ENCODE measurements at places on chromosomes 2 and 18. TPM values are rescaled to one million over a fixed set of nuclear protein-coding genes. Genes with fewer than 3 reads are reported as not detected.

DNA sequence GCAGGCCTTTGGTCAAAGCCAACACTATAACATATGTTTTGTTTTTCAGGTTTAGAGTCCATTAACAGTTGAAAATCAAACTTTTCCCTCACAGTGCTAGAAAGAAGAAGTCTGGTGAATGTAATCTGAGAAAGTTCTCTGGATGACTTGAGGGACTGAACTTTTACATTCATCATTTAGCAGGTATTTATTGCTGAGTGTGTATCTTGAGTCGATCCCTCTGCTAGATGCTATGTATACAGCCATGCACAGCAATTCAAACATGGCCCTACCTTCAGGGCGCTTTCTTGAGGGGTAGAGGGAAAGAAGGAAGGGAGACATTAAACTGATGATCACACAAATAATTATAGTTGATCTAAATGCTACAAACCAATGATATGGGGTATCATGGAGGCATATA, 89.6 kb downstream of the CLHC1 start:
- no peaks in the 10 kb centered on the region for H3K4me1 ChIP-seq
- peaks cover 4% of the 10 kb centered on the region for H3K36me3 ChIP-seq
- no peak for DNase-seq
- H3K27me3 ChIP-seq: peaks cover 3% of the 10 kb centered on the region

DNA sequence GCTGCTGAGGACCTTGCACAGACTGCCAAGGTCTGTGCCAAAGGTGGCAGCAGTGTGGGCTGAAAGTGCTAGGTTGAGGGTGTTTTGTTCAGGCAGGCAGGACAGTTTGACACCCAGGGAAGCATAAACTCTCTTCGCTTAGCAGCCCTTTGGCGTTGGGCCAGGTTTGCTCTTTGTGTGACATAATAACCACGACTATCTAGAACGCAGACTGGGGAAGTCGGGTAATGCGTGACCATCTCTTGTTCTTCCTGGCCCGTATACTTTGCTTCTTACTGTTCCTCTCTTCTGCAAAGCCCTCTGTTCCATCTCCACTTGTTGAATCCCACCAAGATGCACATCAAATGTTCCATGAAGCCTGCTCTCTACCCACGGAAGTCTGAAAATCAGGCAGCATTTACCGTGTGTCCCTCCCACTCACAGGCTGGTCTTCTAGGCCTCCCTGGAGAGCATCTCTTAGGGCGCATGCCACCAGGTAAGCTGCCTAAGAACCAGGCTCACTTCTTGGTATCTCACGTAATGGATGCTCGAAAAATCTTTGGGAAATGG, 96.7 kb upstream of the LMAN1 start:
- H3K27ac ChIP-seq: no peak overlapping the region
- no peaks in the 10 kb centered on the region for H3K36me3 ChIP-seq
- H3K4me1 ChIP-seq: peaks cover 18% of the 10 kb centered on the region
- DNase-seq: no peak
- H3K27me3 ChIP-seq: peaks cover 4% of the 10 kb centered on the region
- no peak overlapping the region for H3K4me3 ChIP-seq

GRCh38 chr18:6979954-6980353, 137.6 kb downstream of the LAMA1 start:
- H3K4me1 ChIP-seq: no peaks in the 10 kb centered on the region
- H3K27ac ChIP-seq: no peak overlapping the region
- H3K4me3 ChIP-seq: no peak overlapping the region
- H3K27me3 ChIP-seq: no peaks in the 10 kb centered on the region
- DNase-seq: no peak

DNA sequence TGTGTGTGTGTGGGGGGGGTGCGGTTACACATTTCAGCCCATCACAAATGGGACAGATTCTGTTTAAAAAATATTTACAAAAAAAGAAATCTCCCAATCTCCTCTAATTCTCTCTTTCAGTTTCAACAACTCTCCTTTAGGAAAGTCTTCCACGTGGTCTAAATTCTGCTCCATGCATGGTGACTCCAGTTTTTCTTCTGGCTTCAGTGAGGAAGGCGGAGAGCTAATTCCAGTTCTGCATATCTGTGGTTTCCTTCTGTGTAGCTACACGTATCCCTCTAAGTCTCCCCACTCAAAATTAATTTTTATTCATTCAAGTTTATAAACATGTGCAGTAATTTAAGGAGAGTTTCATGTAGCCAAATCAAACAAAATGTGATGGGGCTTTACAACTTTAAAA, 111.6 kb downstream of the SLC4A3 start:
- H3K36me3 ChIP-seq: no peaks in the 10 kb centered on the region
- no peak overlapping the region for H3K27ac ChIP-seq
- peaks cover 7% of the 10 kb centered on the region for H3K4me1 ChIP-seq
- no peaks in the 10 kb centered on the region for H3K27me3 ChIP-seq

DNA sequence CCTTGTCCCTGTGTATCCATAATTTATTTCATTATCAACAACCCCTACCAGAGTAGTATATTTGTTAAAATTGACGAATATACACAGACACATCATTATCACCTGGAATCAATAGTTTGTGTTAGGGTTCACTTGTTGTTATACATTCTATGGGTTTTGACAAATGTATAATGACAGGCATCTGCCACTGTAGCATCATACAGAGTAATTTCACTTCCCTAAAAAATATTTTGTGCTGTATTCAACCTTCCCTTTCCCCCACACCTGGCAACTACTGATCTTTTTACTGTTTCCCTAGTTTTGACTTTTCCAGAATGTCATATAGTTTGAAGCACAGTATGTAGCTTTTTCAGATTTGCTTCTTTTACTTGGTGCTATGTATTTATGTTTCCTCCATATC, 132.0 kb downstream of the ZNF804A start:
- H3K4me1 ChIP-seq: peaks cover 5% of the 10 kb centered on the region
- H3K27me3 ChIP-seq: no peaks in the 10 kb centered on the region
- no peak overlapping the region for H3K27ac ChIP-seq
- H3K4me3 ChIP-seq: no peak overlapping the region
- H3K36me3 ChIP-seq: no peaks in the 10 kb centered on the region

TNS1 gene
- 3.2 TPM for total RNA-seq
